Activated T-cell treated with anti-CD3 and anti-CD28 coated beads, Interleukin-2, amount 50 U/mL, for 72 hours (primary cell): ENCODE measurements at places on chromosomes 11 and 22. TPM values are rescaled to one million over a fixed set of nuclear protein-coding genes. Genes with fewer than 3 reads are reported as not detected.

MCAM gene
- 4.7 TPM for total RNA-seq

CPT1B gene
- 88.0 TPM for total RNA-seq

ABCC8 gene
- not detected for total RNA-seq

NXPE1 gene
- not detected for total RNA-seq

CAPRIN1 gene
- 170 TPM for total RNA-seq

GRCh38 chr11:114308689-114309089 lies 12.5 kb downstream of the NNMT start:
- no peak for DNase-seq

DNA sequence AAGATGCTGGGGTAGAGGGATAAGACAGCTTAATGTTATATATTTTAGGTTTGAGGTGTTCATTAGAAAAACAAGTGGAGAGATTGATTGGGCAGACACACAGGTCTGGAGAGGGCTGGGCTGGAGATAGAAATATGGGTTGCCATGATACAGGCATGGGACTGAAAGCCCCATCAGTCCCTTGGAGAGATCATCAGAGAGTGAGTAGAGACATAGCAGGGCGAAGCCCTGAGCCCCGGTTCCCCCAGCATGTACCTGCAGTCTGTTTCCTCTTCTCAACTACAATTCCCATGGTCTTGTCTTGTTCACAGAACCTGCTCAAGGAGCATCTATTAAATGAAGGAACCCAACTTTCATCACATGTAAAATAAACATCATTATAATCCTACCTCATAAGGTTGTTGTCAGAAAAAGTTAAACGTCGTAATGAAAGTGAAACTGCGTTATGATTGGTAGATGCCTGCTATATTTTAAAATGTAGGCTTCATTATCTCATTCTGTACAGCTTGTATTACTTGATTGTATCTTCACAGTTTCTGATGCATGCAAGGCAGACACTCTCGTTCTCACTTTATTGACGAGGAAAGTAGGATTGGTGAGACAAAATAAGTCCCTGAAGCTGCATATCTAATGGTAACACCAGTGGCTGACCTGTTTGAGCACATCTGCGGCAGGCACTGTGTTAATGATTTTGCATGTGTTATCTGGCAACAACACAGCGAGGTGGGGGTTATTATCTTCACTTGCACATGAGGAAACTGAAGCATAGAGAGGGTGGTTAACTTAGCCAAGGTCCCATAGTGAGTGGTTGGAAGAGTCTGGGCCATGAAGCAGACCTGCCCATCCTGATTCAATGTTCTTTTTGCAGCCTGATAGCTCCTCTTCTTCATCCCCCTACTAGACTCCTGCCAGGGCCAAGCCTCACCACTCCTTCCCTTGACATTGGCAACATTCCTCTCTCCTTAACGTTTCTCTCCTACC lies 63.5 kb downstream of the ENDOD1 start:
- DNase-seq = no peak

DNA sequence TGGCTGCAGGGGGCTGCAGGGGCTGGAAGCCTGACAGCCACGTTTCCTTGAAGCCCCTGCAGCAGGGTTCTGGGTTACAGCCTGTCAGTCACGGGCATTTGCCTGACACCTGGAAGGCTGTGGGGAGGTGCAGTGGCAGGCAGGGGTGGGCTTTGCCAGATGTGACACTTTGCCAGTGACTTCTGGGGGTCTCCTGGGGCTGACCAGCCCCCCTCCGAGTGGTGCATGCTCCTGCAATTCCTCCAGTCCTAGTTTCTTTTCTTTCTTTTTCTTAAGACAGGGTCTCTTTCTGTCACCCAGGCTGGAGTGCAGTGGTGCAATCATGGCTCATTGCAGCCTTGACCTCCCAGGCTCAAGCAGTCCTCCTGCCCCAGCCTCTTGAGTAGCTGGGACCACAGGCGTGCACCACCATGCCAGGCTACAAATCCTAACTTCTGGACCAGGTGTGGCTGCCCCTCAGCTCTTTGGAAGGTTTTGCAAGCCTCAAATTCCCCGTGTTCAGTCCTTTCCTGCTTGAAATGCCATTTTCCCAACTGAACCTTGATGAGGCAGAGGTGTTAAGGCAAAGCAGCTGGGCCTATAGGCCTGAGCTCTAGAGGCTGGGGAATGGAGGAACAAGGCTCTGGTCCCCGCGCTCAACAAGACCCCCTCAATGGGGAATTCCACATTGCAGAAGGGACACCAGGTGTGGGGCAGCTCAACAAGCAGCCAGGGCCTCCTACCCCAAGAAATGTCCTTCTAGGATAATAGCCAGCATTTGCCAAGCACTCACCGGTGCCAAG lies 20.2 kb upstream of the CHKA start:
- no peak for DNase-seq

DNA sequence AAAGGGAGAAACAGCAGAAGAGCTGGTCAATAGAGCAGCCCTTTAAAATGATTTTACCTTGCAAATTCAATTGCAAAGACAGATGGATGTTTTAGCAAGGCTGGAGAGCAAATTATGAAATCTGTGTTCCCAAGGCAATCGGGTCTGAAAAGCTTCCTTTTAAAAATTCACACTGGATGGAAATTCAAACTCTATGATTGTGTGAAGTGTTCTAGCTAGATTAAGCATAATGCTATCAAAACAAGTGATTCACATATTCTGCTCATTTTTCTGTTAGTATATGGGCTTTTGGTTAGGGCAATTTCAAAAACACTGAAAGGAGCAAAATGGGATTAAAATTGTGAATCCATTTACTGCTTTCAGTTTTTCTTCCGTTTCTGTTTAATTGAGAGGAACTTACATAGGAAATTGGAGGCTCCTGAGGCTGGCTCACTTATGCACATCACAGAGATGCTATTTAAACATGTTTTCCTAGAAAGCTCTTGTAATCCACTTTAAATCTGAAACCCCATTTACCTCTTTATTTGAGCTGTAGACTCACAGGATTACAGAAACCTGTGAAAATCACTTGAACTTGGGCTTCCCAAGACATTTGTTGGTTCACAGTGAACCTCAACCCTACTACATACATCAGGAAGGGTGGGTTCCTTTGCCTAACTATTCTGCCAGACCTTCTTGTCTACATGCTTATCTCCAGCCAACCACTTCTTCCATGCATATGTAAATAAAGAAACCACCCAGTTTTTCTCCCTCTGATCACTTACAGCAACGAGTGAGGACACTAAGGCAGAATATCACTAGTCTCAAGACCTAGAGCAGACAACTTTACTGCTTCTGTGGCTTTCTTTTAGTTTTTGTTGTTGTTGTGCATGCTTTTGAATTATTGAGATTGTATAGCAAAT lies 201.9 kb upstream of the PITPNB start:
- no peak for DNase-seq

- DNase-seq = no peak
These were observed 832 bp upstream of the NAP1L4 start for GRCh38 chr11:2992997-2993325.

- no peak for DNase-seq
These were observed 9.0 kb upstream of the TMEM121B start for GRCh38 chr22:17130199-17130598.

GRCh38 chr11:554428-555226 lies 5.9 kb downstream of the LMNTD2 start:
- DNase-seq = peak; percentile 82

DNA sequence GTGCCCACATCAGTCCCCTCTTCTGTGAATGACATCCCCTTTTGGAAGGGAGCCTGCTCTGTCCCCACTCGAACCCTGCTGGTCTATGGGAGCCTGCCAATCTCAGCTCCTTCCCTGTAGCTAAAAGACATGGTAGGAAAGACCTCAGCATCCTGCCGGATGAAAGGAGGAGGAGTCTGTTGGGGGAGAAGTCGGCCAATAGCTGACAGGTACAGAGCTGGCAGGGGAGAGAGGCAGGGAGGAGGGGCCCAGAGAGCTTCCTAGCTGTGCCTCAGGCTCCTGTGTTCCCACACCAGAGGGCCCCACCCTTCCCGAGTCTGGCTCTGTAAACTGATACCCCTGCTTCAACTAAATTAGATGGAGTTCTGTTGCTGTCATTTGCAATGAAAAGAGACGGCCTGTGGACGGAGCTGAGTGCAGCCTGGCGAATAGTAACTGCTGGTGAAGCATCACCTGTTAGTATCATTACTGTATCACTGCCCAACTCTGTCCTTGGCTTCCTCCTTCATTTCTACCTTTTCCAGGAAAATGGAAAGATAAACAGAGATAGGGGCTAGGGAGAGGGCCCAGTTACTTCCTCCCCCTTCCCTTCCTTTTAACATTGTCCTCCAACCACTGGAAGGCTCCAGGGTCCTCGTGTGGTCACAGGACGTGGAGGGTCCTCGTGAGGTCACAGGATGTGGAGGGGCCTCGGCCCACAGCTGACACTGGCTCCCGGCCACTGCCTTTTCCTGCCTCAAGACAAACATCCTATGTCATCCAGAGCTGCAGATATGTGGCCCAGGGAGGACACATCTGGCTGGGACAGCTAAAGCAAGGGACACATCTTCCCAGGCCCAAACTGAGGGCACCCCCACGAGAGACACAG lies 15.1 kb downstream of the FXYD6 start:
- no peak for DNase-seq

DNA sequence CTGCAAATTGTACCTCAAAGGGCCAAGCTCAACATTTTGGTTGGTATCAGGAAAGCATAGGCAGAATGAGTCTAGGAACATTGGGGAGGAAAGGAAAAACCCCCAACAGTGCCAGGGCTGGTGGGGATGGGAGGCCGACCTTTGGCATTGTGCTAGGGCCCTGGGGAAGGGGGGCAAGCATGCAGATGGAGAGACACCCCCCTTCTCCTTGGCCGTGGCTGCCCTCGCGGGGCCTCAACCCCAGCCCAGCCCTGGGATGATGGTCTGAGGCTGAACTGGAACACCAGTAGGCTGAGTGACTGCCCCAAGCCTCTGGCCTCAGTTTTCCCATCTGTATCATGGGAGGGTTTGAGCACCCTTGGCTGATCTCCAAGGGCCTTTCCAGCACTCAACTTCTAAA lies 40.0 kb downstream of the GDPD5 start:
- no peak for DNase-seq

DNA sequence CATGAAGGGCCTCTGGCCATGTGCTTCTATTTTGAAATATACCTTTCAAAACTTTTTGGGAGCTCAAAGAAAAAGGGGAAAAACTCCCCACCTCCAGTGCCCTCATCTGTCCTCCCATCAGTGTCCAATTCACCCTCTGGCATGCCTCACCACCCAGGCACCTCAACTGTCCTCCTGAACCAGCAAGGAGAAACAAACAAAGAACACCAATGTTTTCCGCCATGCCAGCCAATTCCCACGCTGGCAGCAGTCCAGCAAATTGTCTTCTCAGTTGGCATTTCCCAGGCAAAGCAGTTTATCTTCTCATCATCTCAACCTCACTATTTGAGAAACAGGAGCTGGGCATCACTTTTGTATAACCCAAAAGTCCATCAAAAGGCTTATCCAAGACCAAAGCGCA lies 496.9 kb downstream of the SOX6 start:
- DNase-seq = no peak

DNA sequence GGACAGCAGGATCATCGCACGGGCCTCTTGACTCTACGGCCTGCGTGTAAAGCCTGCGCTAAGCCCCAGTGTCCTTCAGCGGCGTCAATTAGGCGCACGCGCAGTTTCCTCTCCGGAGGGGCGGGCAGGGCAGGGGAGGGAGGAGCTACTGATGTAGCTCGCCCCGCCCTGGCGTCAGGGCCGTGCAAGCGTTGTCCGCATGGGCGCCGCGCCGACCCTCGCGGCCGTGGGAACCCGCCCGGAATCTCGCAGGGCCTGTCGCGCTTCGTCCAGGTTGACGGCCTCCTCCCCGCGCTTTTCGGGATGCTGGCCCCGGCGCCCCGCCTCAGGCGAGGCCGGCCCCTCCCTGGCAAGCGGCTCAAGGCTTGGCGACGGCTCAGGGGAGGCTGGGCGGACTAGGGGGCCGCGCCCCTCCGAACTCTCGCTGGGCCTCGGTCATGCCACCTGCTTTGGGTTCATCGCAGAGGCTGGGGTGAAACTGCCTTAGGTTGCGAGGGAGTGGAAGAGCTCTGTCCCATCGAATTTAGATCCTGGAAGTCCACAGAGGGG lies 61.1 kb downstream of the ST3GAL4 start:
- peak; percentile 75 for DNase-seq

GRCh38 chr22:47308886-47309285 lies 546.4 kb downstream of the TBC1D22A start:
- DNase-seq = no peak

DNA sequence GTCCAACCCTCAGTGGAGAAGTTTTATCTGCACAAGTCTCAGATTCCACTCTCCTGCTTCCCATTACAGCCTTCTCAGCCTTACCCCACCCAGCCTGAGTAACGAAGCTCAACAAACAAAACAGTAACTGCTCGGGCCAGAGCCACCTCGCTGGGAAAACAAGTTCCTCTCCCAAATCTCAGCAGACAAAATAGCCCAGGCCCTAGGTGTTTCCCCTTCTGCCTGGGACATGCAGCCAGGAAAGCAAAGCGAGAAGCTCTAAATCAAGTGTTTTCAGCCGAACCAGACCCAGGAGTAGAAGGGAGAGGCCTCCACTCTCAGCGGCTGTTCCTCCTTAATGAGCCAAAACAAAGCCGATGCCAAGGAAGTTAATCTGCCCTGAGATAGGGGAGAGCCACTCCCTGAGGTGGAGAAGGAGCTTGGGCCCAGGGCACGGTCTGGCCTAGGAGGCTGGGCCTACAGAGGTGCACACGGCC lies 44.0 kb downstream of the LIF start:
- DNase-seq = no peak

GRCh38 chr11:34788642-34789041 lies 127.5 kb downstream of the APIP start:
- DNase-seq = no peak

- no peak for DNase-seq
These were observed 5.1 kb upstream of the TP53AIP1 start for GRCh38 chr11:128947773-128948172.

DNA sequence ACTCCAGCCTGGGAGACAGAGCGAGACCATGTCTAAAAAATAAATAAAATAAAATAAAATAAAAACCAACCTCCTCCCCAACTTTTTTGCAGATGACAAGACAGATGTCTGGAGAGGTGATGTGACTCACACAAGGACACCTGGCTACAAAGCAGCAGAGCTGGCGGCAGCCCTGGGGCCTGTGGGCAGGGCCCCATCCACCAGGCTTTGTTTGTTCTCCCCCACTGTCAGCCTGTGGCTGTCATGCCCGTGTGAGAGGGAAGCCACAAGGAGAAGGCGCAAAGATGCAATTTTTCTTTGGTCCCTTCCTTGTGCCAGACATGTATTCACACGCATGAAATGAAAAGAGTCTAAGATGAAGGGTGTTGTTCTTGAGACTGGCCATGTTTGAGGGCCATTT lies 16.6 kb downstream of the CD59 start:
- no peak for DNase-seq

- no peak for DNase-seq
These were observed 24.6 kb upstream of the ACER3 start for GRCh38 chr11:76835928-76836612.

- no peak for DNase-seq
These were observed 58.2 kb downstream of the SMIM38 start for GRCh38 chr11:69213964-69214363.

GRCh38 chr11:14095882-14096281 lies 133.4 kb downstream of the SPON1 start:
- DNase-seq = no peak

- DNase-seq = no peak
These were observed 153.8 kb downstream of the CACNA1I start for GRCh38 chr22:39724390-39724789.
